ENCODE measurements at places on chromosomes 6 and 20.

DNA sequence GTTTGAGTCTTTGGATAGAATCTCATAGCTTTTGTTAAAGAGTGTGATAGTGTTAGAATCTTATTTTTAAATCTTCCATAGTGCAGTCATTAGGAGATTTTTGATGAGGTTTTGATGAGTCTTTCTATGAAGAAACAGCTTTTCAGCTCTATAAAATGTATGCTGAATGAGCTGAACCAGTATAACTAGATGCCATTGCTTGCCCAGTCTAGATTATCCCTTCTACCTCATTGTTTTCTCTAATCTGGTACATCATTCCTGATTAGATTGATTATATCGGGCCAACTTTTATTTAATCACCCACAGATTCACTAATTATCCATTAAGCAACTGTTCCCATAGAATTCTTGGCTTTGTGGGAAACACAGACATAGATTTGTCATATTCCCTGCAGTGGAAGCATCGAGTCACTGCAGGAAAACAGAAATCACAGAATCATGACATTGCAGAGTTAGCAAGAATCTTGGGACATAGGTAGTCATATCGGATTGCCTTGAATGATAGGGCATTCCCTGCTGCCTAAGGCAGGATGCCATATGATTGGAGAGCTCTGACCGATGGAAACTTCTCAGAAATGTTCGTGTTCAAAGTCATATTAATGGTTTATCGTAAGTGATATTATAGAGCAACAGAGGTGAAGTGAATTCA is 882.7 kb upstream of the FLRT3 start:
- peak; percentile 60 for DNase-seq

DNA sequence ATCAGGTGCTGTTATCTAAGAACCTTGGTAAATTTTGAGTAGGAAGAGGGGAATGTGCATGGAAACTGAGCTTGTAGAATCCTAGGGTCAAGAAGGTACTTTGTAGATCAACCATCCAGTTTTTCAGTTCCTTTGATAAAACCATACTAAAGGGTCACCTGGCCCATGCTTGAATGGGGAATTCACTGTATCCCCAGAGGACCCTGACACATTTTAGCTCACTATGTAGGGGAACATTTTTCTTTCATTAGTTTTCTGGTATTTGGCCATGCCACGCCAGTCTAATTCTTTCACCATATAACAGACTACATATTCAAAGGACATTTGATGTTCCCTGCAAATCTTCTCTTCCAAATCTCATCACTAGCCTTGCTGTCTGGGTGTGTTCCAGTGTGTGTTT is 29.9 kb downstream of the LRRC1 start:
- no peak for DNase-seq

DNA sequence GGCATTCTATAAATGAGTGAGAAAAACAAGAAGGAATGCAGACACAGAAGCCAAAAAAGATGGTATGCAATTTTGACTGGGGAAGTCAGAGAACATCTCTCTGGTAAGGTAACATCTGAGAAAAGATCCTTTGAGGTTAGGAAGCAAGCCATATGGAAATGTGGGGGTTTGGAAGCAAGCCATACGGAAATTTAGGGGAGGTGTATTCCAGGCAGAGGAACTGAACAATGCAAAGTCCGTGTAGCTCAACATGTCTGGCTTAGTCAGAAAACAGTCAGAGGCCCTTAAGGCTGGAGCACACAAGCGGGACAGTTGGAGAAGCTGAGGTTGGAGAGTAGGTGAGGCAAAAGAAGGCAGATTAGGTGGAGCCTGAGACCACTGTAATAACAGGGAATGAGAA is 35.3 kb downstream of the RALGAPA2 start:
- DNase-seq: peak; percentile 67

DNA sequence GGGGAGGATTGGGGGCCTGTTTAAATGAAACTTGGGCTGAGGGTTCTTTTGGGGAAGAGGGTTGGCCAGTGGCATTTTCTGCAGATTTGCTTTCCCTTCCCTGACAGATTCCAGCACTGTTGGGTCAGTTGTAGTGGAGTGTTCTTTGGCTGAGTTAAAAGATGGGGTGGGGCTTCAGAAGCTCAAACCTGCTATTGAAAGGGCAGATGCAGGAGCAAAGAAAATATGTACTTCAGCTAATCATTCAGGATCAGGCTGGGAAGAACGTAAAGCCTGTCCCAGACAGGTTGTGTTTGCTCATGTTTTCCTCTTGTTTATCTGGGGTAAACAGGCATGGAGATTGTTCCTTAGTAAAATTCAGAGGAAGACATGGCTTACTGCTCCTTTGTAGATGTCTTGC is 2.5 kb downstream of the SASH1 start:
- DNase-seq: no peak

- peak; percentile 14 for DNase-seq
These were observed 136.6 kb downstream of the DTNBP1 start for GRCh38 chr6:15526212-15526701.
